ENCODE measurements at places on chromosomes 3 and 15. TPM values are rescaled to one million over a fixed set of nuclear protein-coding genes. Genes with fewer than 3 reads are reported as not detected.

GRCh38 chr3:12885583-12885930 lies 44.2 kb upstream of the RPL32 start:
- no peak for DNase-seq

DNA sequence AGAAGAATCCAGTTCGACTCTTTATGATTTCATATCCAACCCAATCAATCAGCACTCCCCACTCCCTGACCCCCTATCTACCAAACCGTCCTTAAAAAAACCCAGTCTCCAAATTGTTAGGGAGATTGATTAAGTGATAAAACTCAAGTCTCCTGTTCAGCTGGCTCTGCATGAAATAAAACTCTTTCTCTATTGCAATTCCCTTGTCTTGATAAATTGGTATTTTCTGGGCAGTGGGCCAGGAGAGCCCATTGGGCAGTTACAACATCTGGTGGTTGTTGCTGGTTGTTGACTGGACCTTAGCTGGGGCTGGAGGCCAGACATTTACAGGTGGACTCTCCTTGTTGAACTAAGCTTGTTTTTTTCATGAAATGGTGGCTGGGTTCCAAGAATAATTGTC lies 642.3 kb downstream of the ROBO2 start:
- no peak for DNase-seq

DNA sequence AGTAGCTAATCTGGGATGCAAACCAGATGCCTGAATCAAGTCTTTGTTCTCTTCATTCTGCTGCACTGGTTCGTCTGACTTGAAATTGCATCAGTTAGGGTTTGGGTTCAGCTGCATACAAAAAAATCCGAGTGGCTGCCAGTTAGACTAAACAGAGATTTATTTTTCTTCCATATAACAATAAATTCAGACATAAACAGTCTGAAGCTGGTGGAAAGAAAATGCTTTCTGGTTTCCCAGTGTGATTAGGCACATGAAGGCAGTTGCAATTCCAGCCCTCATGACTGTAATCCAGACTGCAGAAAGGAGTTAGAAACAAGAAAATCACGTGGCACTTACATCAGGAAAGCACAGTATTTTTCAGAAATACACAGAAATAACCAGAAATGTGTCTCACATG lies 930.7 kb downstream of the MCTP2 start:
- DNase-seq = no peak

GRCh38 chr15:26971271-26972018 lies 464 bp downstream of the GABRG3 start:
- peak; percentile 28 for DNase-seq

DNA sequence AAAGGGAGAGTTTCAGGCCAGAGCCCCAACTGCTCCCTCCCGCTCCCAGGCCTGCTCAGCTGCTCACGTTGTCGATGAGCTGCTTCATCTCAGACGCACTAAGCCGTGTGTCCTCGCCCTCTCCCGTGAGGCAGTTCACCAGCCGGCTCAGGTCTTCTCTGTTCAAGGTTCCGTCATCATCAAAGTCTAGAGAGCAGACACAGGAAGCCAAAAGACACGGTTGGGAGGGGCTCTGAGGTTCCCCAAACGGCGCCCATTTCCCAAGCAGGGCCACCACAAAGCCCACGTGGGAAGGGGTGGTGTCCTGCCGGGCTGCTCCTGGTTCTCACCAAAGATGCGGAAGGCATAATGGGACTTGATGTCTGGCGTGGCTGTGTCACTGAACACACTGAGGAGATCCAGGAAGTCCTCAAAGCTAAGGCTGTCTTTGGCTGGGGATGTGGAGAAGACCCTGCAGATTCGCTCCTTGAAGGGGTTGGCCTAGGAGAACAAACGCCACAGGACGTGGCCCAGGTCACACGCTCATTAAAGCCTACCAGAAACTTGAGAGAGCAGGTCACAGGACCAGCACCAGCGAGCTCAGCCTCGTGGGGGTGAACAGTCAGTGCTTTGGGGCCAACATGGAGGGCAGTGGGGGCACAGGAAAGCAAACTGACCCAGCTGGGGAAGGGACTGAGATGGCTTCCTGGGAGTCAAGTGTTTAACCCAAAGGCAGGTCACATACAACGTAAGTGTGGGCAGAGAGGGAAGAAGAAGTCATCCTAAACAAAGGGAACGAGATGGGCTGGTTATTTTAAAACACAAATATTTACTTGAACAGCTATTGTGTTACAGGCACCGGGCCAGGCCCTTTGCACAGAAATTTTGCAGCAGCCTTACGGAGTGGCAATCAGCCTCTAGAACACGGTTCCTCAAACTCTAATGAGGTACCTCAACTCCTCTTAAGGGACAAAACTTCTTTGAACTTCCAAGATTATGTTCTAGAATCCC lies 2.4 kb downstream of the CIB1 start:
- DNase-seq = peak; percentile 70

GRCh38 chr3:14899993-14900618 lies 47.3 kb upstream of the NR2C2 start:
- DNase-seq = peak; percentile 66

DNA sequence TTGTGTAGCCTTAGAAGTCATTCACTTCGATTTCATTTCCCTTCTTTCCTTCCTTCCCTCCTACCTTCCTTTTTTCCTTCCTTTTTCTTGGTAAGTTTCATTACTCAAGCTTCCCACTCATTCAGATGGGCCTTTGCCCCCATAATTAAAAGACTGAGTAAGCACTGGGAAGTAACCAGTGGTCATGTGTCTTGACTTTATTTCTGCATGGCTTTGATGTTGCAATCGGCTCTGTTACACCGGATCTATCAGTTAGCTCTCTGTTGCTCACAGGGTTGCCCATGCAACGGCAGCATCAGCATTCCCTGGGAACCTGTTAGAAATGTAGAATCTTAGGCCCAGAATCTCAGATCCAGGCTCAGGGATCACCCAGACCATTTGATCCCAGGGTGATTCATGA lies 25.6 kb upstream of the LARS2 start:
- no peak for DNase-seq

- DNase-seq = no peak
Measured at GRCh38 chr3:105158286-105158685, 208.4 kb upstream of the ALCAM start.

GRCh38 chr15:92606126-92606835 lies 49.3 kb downstream of the FAM174B start:
- no peak for DNase-seq

GRCh38 chr3:151074256-151074655 lies 11.2 kb upstream of the MED12L start:
- no peak for DNase-seq

GRCh38 chr15:84929795-84930603 lies 45.5 kb downstream of the SLC28A1 start:
- DNase-seq = peak; percentile 95

DNA sequence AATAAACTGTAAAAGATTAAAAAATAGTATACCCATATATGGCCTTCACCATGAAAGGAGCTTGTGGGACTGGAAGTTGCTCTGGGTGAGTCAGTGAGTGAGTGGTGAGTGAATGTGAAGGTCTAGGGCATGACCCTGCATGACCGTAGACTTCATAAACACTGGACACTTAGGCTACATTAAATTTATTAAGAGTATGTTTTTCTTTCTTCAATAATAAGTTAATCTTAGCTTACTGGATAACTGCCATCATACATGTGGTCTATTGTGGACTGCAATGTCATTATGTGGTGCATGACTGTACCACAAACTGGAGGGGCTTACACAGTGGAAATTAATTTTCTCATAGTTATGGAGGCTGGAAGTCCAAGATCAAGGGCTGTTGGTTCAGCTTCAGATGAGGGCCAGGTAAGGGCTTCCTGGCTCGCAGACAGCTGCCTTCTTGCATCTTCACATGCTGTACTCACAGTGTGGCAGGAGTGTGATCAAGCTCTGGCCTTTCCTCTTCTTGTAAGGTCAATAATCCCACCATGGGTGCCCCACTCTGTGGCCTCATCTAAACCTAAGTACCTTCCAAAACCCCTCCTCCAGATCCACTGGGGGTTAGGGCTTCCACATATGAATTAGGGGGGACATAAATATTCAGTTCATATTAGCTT lies 40.8 kb upstream of the PRR23E start:
- peak; percentile 16 for DNase-seq

DNA sequence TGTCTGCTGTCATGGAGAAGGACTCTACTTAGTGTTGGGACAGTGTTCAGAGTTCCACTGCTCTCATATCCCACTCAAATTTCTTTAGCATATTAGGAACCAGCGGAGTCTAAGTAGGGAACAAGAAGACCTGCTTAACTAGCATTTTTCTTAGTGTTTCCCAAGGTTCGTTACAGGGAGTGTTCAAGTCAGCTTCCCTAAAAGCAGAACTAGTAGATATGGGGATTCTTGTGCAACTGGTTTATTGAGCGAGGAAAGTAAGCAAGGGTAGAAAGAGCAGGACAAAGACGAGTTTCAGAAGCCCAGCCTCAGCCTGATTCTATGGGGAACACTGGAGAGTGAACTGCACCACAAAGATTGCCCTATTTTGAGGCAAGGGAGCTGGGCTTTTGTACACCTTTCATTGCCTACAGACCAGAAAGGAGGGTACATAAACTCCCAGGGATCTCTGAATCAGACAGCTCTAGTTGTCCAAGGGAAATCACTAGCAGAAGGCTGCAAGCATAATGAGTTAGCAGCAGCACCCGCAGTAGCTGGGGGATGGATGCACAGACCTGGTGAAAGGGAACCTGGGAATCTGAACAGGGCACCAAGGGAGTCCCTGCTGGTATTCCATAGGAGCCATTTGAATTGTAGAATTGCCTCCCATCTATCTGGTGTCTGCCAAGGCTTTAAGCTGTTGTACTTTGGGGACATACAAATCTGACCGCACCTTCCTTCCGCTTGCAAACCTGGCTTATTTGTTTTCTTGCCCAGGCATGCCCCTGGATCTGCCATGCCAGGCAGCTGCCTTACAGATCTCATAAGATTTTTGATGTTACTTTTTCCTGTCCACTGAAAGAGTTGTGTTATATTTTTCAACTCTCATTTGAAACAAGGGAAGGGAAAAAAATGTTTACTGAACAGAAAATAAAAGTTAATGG lies 15.1 kb downstream of the CMTM7 start:
- DNase-seq = peak; percentile 39

- DNase-seq = no peak
Measured at GRCh38 chr3:61683549-61684236, 122.3 kb downstream of the PTPRG start.

GRCh38 chr3:136819731-136820679 lies 1.1 kb downstream of the SLC35G2 start:
- peak; percentile 31 for DNase-seq

- no peak for DNase-seq
Measured at GRCh38 chr3:47491186-47491585, 15.4 kb upstream of the SCAP start.

- peak; percentile 69 for DNase-seq
Measured at GRCh38 chr3:172918165-172918564, 167.6 kb downstream of the ECT2 start.

- DNase-seq = peak; percentile 22
Measured at GRCh38 chr3:64379221-64379620, 154.0 kb upstream of the PRICKLE2 start.

- DNase-seq = no peak
Measured at GRCh38 chr3:142225885-142226215, 465 bp upstream of the GK5 start.

GRCh38 chr3:187041362-187042307 lies 97.7 kb downstream of the RPL39L start:
- DNase-seq = no peak

DNA sequence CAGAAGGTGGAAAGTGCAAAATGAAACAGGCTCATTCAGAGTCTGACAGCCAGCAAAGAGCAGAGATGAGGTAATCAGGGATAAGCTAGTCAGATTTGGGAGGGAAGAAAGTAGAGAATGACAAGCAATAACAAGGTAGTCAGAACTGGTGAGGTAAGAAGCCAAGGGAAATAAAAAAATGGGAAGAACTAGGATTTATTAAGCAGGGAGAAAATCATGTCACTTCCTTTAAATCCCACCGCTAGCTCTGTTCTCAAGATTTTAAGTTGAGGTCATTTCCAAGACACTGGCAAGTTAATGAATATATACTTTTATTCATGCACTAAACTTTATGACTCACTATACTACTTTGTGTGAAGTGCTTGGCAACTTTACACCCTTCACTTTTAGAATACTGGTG lies 1106.8 kb downstream of the IGSF11 start:
- no peak for DNase-seq

GRCh38 chr3:128182656-128183055 lies 29.4 kb downstream of the EEFSEC start:
- DNase-seq = no peak

GRCh38 chr15:80260551-80260950 lies 8.5 kb upstream of the CTXND1 start:
- DNase-seq = no peak

DNA sequence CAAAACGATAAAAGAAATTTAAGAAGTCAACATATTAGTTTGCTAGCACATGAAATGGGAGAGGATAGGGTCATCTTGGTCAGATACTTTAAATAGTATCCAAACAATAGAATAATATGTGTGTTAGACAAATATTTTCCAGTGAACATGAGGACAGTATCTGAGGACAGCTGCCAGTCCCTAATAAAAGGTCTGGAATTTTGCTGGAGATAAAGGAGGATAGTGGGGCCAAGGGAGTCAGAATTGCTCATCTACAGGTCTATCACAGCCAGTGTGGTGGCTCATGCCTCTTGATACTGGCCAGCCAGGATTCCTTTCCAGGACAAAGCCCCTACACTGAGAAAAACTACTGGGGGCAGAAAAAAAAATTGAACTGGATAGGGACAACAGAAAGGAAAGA lies 74.0 kb downstream of the HERC1 start:
- no peak for DNase-seq

DNA sequence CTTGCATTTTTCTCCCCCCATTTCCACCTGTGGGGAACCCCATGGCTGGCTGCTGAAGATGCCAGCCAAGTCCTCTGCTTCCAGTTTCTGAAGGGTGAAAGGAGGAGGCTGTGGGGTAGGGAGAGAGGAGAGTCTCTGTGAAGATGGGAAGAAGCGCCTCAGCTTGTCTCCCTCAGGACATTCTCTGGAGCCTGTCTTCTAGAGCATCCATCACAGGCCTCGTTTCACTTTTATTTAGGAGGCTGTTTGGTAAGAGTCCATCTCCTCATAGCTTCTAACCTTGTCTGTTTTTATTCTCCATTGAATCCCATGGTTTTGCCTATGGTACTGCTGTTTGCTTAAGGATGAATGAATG lies 8.8 kb upstream of the LCTL start:
- no peak for DNase-seq

- DNase-seq = no peak
Measured at GRCh38 chr15:80241508-80241907, 10.5 kb downstream of the CTXND1 start.

Gene RNF123
- total RNA-seq = 71.3 TPM

Gene EIF4A2
- total RNA-seq = 257 TPM

Gene MRPL46
- total RNA-seq = 61.2 TPM

Gene PLSCR5
- total RNA-seq = not detected

Gene AMOTL2
- 44.8 TPM for total RNA-seq

Gene LRRIQ4
- total RNA-seq = not detected

Gene TMEM158
- 0.89 TPM for total RNA-seq

Gene NEK11
- total RNA-seq = 11.7 TPM

Gene CTXN2
- total RNA-seq = not detected

Gene SORD
- 9.3 TPM for total RNA-seq

Gene RHCG
- total RNA-seq = 15.2 TPM

Gene SAMMSON
- total RNA-seq = 2.6 TPM

Gene AMT
- 14.7 TPM for total RNA-seq

Gene ZNF662
- total RNA-seq = 11.2 TPM

Data from stomach (tissue), 19 donors.